Left ventricle myocardium inferior (tissue), 1 donor: ENCODE measurements at places on chromosomes 1 and 21. TPM values are rescaled to one million over a fixed set of nuclear protein-coding genes. Genes with fewer than 3 reads are reported as not detected.

The CHRNB2 gene
- not detected for total RNA-seq

GRCh38 chr1:109610609-109611307 lies 8.7 kb downstream of the GNAT2 start:
- no peak for DNase-seq

The SH2D2A gene
- total RNA-seq: 0.88 TPM

- peak; percentile 85 for DNase-seq
Measured at GRCh38 chr1:207941665-207942064, 30.7 kb upstream of the CD34 start.

- DNase-seq: no peak
Measured at GRCh38 chr1:154406886-154407197, 1.7 kb downstream of the IL6R start.

DNA sequence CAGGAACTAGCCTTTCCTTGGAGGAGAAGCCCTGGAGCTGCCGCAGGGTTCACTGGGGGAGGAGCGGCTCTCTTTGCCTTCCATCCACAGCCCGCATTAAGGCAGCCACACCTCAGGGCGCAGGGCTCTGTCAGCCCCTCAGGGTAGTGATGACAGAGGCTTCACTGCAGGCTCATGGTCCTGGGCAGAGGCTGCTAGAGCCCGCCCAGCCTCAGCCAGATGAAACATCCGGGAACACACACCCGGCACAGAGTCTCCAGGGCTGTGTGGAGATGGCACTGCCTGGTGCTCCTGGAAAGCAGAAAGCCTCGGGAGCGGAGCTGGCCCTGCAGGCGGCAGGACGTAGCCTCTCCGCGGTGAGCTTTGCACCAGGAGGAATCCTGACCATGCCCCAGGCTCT lies 29.4 kb upstream of the PEX10 start:
- no peak for DNase-seq

The CCDC27 gene
- 0.08 TPM for total RNA-seq
